ENCODE measurements at places on chromosomes 6 and 20.

GRCh38 chr6:38603496-38603895 lies 36.2 kb downstream of the BTBD9 start:
- no peak for DNase-seq

- DNase-seq: no peak
Observed at GRCh38 chr6:47353871-47354270, 44.2 kb upstream of the TNFRSF21 start.

GRCh38 chr6:164195942-164196281 lies 781.4 kb downstream of the QKI start:
- DNase-seq: no peak

DNA sequence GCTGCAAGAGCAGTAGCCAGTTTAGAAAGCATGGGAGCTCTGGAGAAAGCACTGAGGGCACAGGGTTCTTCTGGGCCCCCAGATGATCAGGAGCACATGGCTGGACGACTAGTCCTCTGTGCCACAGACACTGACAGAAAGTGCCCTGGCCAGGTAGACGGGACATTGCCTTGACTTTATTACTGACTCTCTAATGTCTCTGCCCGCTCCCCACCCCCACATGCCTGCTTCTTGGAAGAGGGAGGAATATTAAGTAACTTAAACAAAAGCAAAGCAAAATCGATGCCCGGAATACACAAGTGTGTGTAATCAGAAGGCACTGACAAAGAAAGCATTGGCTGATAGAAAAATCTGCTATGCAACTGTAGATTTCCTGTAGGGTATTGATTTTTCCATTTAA lies 99.3 kb downstream of the SOBP start:
- DNase-seq: no peak

DNA sequence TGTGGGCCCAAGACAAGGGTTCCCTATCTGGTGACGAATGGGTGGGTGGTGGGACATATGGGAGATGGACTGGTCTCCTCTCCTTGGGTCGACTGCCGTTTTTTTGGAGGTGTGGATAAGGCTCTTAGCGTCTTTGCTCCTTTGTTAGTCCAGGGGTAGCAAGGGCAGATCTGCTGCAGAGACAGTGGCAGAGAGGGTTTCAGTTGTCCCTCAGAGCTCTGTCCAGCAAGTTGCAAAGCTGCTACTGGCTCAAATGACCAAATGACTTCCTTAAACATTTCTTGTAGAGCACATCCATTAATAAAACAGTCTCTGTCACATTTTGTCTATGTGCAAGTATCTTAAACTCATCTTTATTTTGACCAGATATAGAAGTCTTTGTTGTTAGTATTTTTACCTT lies 508.0 kb upstream of the ADGRB3 start:
- DNase-seq: no peak

DNA sequence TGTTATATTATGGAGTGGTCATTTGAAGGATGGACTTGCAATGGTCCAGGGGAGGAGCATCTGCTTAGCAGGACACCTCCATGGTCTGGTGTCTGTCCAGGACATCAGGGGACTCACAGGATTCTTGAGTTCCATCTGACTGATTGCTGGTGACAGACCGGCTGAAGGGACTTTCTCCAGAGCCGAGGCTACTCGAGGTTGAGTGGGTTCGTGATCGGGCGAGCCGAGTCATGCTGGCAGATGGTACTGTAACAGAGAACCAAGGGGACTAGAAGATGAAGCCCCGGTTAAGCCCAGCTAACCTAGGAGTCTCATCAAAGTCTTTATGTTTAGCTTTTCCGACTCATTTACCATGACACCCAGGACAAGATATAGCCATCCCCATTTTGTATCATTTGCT lies 7.5 kb upstream of the SLA2 start:
- no peak for DNase-seq

DNA sequence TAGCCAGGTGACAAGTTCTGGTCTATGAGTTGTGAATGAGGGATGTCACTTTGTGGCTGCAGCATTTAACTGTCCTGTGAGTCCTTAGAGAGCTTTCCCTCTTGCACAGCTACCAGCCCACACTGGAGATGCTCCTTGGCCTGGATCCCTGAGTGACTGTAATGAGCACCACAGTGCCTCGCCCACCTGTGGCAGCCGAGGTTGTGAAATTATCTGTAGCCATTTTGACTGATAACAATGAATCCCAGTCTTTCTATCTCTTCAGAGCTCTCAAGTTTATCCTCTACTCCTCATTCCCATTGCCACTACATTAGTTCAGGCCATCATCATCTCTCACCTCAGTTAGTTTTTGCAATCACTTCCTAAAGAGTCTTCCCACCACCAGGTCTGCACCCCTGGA lies 41.3 kb upstream of the BEND3 start:
- no peak for DNase-seq

- no peak for DNase-seq
Observed at GRCh38 chr20:13029687-13030375, 21.1 kb downstream of the SPTLC3 start.

- DNase-seq: no peak
Observed at GRCh38 chr6:93304505-93304904, 114.9 kb downstream of the EPHA7 start.

DNA sequence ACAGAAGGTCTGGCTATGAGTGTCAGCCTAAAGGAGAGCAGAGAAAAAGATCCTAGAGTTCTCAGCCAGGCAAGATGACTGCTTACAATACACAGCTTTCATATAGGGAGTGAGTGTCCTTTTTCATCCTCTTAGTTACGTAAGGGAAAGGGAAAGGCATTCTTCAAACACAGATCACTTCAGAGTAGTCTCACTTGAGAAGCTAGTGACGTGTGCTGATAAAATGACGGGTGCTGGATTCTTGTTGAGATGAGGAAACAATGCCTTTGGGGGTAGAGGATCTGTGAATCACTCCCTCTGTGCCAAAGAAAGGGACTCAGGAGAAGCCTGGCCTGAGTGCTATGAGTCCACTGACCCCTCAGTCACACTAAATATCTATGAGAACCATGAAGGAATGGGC lies 117.3 kb downstream of the QRSL1 start:
- DNase-seq: no peak

- peak; percentile 2 for DNase-seq
Observed at GRCh38 chr20:48604936-48605335, 222.9 kb downstream of the PREX1 start.

DNA sequence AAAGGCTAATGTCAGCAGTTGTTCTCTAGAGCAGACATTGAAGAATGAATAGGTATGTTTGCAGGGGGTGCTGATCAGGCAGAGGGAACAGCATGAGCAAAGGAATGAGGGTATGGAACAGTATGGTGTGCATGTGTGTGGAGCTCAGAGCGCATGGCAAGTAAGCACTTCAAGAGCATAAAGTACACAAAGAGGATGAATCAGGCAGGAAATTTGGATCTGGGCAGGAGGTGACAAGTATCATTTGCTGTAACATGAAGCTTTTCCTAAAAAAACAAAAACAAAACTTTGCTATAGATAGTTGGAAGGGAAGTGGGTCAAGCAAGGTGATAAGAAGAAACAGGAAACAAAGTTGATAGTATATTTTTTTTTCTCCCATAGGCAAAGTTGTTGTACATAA lies 746.8 kb downstream of the HDGFL1 start:
- no peak for DNase-seq

- DNase-seq: no peak
Observed at GRCh38 chr6:20870021-20870420, 335.8 kb downstream of the CDKAL1 start.

- DNase-seq: no peak
Observed at GRCh38 chr20:6333110-6333509, 210.3 kb upstream of the FERMT1 start.

DNA sequence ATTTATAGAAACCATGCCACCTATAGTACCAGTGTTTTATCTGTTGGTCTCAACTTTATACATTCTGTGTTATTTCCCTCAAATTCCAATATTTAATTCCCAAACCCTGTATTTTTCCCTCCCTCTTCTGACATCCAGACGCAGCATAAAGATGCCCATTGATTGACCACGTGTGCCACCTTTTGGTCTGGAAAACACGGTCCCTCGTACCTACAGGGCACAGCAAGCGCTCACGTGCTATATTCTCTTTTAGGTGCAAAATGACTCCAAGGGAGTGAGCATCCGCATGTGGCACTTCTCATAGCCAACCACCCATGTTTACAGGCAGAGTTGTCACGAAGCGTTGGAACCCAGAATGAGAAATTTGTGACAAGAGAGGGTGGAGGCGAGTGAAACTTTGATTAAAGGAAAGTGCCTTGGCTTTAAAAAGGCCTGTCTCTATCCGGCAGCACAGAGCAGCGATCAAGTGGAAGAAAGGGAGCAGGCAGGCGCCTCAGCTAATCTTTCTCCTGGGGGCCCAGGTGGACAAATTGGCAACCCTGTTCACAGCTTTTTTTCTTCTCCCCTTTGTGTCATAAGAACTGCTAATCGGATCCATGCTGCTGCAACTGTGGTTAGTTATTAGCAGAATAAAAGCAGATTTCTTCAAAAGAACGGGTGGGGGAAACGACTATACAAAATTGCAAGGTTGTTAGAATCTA lies 225.9 kb downstream of the TMEM242 start:
- DNase-seq: no peak

DNA sequence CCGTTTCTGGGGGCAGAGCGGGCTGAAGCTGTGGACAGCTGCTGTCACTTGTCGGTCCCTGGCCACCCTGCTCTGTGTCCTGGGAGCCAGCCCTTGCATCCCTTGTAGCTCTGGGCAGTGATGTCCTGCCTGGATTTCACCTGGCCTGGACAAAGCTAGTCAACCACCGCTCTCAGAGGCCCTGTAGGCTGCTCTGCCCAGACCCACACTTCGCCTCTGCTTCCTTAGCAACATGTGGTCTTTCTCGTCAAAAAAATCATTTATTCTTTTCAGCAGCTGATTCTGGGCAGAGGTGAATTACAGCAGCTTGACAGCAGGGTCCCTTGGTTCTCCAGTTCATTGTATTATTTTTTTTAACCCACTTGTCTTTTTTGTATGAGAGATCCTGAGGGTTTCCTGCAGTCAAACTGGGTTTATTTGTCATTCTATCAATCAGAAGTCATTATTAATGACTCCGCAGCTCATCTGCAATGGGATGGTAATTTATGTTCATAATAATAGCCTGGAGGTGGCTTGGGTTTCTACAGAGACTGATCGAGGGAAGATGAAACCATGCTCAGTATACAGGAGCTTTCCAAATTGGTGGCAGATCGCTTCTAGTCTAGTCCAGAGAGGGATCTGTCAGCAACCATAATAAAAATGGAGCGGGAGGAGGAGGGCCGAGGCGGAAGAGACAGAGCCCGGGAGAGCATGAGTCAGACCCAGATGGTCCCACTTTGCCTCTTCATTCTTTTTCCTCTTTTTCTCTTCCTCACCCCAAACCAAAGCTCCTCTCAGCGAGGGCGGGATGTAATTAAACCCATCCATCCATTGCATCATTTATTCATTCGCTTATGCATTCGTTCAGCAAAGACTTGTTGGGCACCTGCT lies 22.4 kb downstream of the EDN3 start:
- no peak for DNase-seq

GRCh38 chr6:133805876-133806275 lies 83.0 kb upstream of the TCF21 start:
- no peak for DNase-seq

- DNase-seq: no peak
Observed at GRCh38 chr6:157688275-157688959, 134.6 kb upstream of the SNX9 start.

- DNase-seq: no peak
Observed at GRCh38 chr20:56986476-56986875, 280.0 kb downstream of the BMP7 start.

DNA sequence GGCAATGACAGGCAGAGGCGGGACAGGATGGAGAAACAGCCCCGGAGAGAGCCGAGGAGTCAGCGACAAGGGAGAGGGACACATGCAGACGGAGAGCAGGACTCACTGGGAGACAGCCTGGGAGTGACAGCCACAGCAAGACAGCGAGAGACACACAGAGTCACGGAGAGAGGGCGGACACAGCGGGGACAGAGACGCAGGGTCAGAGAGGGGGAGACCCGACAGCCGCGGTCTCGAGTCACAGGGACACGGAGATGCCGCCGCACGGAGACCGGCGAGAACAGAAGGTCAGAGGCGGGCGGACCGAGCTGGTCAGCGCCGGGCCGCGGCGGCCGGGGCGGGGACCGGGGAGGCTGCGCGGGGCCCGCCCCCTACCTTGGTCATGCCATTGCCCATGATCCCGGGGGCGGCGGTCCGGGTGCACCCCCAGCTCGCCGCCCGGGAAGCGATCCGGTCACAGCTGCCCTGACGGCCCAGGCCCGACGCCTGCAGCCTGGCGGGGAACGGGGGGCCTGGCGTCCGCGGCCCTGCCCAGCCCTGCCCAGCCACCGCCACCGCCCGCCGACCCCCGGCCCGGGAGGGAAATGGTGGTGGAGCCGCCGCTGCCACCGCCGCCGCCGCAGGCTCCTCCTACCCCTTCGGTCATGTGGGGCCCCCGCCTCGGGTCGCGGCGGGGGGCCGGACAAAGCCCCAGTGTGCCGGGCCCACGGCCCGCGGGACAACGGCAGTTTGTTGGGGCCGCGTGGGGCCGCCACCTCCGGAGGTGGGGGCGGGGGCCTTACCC lies at the start of the genes DUSP15 and TTLL9:
Gene DUSP15 (minus strand): TSS at position 586 of the 784 bp plus-strand sequence. CDS start 190 bp downstream, at position 396.
Gene TTLL9 (plus strand): TSS at position 693 of the 784 bp plus-strand sequence. CDS start 493 bp downstream, outside the sequence.
- no peak for DNase-seq

DNA sequence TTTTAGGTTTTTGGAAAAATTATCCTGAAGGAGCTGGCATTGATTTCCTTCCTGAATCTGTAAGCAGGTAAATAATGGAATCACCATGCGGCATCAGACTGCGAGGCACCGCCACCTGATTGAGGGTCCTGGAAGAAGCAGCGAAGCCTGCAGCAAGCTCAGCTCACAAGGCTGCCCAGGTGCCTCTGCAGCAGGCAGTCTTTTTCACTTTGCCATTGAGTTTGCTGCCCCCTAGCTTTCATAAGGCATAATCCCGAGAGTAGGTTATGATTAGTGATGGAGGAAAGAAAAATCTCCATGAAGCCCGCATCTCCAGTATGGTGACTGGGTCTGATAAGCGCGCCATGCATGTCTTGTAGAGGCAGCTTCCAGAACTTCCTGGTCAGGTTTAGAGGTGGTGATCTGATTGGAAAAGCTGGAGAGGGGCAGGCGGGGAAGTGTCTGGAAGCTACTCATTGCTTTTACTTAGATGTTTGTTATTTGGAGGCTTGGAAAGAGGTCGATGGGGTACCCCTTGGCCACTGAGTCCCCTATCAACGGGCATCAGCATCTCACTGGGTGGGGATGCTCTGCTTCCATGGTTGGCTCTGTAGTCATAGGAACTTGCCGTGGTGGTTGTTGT lies 26.7 kb downstream of the IYD start:
- DNase-seq: no peak

GRCh38 chr20:59182401-59183044 lies 18.9 kb downstream of the ZNF831 start:
- DNase-seq: no peak

DNA sequence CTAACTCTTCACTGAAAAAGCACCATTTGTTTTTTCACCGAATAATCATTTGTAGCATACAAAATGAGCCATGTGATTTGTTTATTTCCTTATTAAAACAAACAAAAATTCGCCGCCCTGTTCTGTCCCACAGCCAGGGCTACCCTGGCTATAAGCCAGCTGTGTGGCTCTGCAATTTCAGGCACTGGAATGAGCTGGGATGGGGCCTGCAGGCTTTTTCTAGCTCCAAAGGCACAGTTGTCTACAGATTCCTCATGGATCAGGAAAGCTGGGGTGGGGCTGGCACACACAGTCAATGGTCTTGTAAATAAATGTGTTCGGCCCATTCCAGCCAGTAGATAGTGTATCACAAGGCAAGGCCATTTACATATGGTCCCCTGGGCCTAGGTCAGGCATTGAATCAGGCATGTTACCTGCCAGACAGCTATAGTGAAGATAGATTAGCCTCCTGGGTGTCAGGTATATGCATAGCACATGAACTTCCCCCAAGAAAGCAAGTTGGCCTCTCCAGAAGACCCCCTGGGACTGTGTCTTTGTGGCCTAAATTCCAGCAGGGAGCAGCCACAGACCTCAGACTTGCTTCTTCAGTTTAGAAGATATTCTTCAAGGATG lies 608.9 kb downstream of the MAFB start:
- DNase-seq: no peak
